ENCODE measurements at places on chromosomes 4 and X. TPM values are rescaled to one million over a fixed set of nuclear protein-coding genes. Genes with fewer than 3 reads are reported as not detected.
A peak's percentile ranks its signal among the peaks of the same experiment; 100 is the strongest.

GRCh38 chrX:23902419-23902818 is 5.3 kb downstream of the APOO start:
- H3K27me3 ChIP-seq, result no peaks in the 10 kb centered on the region
- no peaks in the 10 kb centered on the region for H3K36me3 ChIP-seq
- peaks cover 46% of the 10 kb centered on the region for H3K4me1 ChIP-seq

- H3K4me1 ChIP-seq, result no peaks in the 10 kb centered on the region
- no peaks in the 10 kb centered on the region for H3K27me3 ChIP-seq
- no peak overlapping the region for H3K27ac ChIP-seq
These were observed 10.3 kb downstream of the MRPL1 start for GRCh38 chr4:77872723-77873445.

The SOWAHB gene
- not detected for total RNA-seq

- H3K36me3 ChIP-seq, result peaks cover 7% of the 10 kb centered on the region
- peak within 1 kb of the TSS; percentile 96 for H3K4me3 ChIP-seq
- H3K27ac ChIP-seq, result peak within 1 kb of the TSS; percentile 76
These were observed at the start of gene SNX25 for GRCh38 chr4:185209031-185209851. TSS of gene SNX25 (plus strand) at chr4:185209598. CDS start at chr4:185209827, 229 bp downstream.

- no peak for DNase-seq
- no peak overlapping the region for H3K27ac ChIP-seq
- H3K27me3 ChIP-seq, result no peaks in the 10 kb centered on the region
- no peak overlapping the region for H3K4me3 ChIP-seq
These were observed 2.7 kb upstream of the MAML3 start for GRCh38 chr4:140156529-140157171.

All from SJSA1 (cell line).